CD4-positive, alpha-beta T cell treated with Interferon alpha-2 for 1 hour (primary cell): ENCODE measurements at places on chromosomes 12 and 14.

GRCh38 chr12:104737791-104738301 is 220.2 kb downstream of the SLC41A2 start:
- DNase-seq, result no peak

DNA sequence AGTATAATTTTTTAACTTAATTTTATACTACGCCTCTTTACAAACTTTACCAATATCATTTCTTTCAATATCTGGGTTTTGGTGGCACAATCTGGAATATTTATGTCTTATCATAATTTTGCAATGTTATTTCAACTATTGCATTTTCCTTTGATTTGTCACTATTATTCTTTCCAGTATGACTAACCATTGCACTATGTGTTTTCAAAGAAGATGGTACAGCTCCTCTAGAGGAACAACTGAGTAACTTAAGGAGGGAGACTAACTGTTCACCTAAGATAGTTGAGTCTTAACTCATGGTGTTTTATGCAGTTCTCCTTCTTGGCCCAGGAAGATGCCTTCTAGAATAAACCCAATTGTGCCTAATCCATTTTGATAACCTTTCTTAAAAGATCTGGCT is 60.5 kb upstream of the KIF21A start:
- no peak for DNase-seq

DNA sequence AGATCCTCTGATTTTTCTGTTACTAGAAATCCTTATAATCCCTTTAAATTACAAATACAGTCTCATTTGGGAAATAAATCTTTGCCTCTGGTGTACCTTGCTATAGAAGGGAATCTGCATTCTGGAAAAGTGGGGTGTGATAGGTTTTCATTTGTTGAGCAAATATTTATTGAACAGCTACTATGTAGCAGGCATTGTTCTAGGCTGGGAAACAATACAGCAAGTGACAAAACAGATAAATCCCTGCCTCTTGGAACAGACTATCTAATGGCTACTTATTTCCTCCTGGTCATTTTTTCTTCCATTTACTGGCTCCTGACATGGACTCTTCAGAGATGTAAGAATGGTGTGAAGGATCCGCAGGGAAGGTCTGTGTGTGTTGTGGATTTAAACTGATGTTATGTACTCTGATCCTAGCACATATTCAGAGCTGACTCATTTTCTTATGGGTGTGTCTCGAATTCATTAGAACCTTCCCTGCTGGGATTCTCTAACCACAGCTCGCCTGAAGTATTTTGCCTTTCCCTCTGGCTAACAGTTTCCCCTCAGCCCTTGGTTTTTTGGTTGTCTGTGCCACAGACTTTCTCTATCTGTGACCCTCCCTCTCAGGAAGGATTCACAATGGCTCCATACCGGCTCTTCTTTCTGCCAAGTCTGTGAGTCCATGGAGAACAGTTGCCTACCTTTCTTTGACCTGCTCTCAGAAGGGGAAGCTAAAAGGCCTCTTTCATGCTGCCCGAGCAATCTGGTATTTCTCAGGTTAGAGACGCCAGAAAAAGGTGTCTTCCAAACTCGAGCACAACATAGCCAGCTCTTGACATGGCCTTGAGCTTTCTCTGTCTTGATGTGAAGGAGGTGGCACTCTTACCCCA is 53.7 kb downstream of the TMTC2 start:
- DNase-seq, result no peak

DNA sequence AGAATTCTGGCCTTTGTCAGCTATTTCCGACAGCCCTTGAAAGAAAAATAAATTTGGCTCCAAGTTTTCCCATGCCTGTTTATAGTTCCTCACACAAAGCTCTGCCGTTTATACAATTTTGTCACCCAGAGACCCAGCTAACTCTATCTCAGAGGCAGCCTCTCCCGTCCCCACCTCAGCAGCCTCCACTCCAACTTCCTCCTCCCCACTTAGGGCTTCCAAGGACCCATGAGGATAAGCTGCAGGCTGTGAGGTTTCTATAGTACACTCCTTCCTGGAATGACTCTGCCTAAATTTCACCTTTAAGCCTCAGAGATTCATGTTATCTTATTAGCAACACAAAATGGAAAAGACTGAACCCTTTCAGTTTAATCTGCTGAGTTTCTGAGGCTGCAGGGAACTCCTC is 71.8 kb downstream of the TTC9 start:
- DNase-seq, result no peak

GRCh38 chr14:38867561-38868150 is 235.4 kb downstream of the SEC23A start:
- DNase-seq, result peak; percentile 61

DNA sequence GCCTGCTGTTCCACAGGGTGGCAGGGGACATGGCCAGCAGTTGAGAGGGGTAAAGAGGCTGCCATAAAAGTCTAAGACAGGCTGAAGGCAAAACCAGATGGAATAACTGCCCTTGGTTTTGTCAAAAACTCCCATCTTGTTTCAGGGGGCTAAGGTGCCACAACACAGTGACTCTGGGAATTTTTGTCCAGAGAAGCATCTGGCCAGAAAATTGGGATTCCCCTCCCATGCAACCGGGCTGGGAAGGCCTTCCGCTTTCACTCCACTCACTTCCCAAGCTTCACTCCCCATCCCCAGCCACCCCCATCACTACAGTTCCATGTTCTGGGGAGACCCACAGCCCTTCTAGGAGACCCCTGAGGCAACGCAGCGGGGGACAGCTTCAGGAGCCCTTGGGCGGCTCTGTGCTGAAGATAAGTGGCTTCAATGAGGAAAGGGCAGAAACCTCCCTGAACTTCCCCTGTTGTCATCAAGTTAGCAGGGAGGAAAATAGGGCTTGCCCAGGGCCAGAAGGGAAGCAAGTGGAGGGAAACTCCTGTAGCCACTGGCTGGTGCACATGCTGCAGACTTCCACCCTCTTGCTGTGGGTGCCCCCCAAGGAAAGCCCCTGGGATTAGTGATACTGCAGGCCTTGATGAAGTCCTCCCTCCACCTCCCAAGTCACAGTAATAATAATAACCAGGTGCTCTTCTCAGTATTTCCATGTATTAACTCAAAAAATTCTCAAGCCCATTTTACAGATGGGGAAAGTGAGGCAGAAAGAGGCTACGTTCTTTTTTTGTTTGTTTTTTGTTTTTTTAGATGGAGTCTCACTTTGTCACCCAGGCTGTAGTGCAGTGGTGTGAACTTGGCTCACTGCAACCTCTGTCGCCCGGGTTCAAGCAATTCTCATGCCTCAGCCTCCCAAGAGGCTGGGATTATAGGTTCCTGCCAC is 6.0 kb downstream of the TMEM229B start:
- no peak for DNase-seq

GRCh38 chr14:103401223-103402214 is 16.3 kb downstream of the MARK3 start:
- no peak for DNase-seq

DNA sequence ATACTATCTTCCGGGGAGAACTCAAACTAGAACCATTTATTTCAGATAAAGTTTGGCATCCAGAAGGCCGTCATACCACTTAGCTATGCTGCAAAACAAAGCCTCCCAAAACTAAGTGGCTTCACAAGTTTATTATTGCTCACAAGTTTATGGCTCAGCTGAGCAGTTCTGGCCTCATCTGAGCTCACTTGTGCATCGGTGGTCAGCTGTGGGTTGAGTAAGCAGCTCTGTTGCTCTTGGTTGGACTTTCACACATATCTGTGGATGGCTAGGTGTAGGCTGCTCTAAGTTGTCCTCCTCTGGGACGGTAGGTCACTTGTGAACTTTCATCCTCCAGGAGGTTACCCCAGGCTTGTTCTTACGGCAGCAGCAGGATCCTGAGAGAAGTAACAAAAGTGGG is 162.7 kb downstream of the BTG1 start:
- DNase-seq, result no peak

GRCh38 chr14:80095623-80096022 is 115.7 kb downstream of the DIO2 start:
- DNase-seq, result no peak

GRCh38 chr12:3242199-3242863 is 165.2 kb downstream of the TSPAN9 start:
- no peak for DNase-seq

DNA sequence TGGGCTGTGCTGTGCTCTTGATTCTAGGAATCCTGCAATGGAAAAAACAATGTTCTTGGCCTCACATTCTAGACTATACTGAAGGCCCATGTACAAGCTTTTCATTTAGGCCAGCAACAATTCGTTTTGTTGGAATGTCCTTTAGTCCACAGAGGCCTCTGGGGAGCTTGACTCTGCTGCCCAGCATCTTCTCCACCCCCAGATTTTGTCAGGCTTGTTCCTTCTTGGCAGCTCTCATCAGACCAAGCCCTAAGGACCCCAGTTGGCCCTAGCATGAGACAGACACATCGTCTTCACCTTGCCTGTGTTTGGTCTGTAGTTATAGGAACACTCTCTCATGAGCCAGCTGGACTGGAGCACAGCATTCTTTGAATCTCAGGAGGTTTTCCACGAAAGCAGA is 300.1 kb downstream of the VRK1 start:
- DNase-seq, result no peak

DNA sequence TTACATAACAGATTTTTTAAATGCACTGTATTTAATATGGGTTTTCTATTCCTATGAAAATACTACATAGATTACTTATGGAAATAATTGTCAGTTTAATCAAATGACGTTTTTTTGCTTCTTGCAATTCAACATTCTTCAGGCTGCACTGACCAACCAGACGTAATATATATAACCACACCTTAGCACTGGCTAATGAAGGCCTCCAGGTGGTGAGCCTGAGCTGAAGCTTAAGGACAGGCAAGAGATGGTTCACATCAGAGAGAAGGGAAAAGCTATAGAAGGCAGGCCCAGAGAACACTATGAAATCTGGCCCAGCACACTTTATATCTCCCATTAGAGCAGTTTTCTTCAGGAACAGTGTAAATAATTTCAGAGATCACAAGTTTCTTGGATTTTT is 2.8 kb upstream of the MDGA2 start:
- DNase-seq, result no peak

DNA sequence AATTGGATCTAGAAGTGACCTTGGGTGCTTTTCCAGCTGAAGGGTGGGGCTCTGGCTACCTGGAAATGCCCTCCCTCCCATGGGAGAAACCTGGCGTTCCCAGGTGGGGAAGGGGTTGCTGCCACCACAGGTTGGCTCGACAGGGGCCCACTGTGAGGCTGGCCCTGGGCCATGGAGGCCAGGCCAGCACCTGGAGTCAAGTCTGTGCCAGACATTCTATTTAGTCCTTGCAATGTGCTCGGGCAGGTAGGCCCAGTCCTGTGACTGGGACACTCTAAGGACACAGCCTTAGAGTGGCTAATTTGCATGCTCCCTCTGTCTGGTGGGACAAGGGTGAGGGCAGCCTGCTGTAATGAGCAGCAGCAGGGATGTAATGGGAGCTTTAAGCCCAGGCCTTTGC is 11.9 kb downstream of the VRTN start:
- no peak for DNase-seq

DNA sequence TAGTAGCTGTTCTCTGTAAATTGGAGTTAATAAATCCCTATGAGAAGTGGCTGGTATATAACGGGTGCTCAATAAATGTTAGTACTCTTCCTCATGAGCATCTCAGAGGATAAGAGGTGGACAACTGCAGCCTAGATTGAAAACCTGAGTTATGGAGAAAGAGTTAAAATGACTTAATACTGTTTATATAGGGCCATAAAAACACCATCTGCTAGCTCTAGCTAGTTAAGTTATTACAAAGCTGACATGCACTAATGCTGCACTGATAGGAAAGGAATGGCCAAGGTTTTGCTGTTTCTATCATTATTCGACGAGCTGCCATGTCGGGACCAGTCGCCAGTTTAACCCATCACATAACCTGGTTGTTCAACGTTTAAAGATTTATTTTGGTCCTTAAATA is 72.0 kb upstream of the SEL1L start:
- no peak for DNase-seq

DNA sequence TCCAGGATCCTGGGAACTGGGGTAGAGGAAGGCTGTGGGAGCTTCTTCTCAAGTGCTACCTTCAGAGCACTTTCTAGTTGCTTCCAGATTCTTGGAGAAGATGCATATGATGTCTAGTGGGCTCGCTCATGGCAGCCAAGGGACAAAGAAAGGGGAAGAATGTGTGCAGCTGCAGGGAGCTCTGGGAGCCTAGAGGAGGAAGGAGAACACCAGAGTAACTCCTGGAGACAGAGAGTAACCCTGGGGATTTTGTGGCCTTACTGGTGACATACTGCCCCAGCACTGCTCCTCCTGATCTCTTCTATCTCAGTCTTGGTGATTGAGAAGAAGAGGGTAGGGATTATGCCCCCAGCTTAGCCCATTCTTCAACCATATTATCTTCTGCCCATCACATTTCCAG is 10.3 kb upstream of the SP7 start:
- DNase-seq, result no peak

DNA sequence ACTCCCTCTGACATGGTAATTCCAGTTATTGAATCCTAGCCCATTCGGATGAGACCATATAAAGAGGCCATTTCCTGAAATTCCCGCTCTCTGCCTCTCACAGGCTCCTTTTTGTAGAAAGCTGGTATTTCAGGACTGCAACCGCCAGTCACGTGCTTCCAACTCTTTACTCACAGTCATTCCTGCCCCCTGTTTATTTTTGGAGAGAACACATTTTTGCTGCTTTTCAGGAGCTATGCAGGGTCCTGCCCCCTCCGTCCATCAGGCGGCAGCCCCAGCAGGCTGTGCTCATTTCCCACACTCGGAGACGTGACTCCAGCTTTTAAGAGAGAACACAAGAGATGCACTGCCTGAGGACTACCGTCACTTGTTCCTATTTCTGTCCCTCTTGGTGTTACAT is 26.8 kb downstream of the IFT43 start:
- DNase-seq, result no peak

DNA sequence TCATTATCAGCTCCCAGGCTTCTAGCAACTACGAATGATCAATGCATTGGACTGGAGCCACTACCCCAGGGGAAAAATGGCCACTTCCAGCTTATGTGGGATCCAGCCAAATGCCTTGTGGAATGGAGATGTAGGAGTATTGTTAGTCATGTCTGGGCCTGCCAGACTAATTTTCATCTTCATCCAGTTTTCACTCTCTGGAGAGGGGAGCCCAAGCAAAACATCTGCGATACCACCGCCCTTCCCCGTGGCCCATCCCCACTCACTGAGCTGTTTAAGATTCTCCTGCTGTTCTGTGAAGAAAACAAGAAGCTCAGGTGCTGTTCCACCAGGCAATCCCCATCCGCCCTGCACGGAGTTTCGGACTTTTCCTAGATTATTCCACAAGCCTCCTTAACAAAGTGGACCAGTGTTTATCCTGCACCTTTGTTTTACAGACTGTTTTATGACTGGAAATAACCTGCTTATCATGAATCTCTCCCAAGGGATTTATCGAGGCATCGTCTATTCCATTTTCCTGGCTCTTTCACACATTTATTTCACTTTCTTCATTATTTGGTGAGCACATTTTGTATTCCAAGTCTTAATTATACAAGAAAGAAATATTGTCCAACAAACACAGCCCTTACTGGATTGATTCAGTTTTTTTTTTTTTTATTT is 35.5 kb upstream of the MAX start:
- no peak for DNase-seq

DNA sequence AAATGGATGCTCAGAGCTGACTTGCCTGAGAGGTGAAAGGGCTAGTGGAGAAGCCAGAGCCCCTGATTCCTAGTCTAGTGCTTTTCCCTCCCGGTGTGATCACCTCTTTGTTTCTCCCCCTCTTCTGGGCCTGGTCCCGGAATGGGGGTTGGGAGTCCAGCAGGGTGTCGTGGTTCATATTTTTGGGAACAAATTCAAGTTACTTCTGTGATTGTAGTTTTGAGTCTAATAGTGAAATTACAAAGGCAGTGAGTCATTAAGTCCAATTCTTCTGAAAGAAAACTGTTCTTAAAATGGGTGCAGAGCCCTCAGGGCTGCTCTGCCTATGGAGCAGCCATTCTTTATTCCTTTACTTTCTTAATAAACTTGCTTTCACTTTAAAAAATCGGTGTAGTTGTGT is 7.6 kb downstream of the SUSD6 start:
- no peak for DNase-seq

GRCh38 chr12:51891843-51892242 is 3.9 kb downstream of the ANKRD33 start:
- DNase-seq, result no peak
